ENCODE measurements at places on chromosomes 12 and 14. TPM values are rescaled to one million over a fixed set of nuclear protein-coding genes. Genes with fewer than 3 reads are reported as not detected.
A peak's percentile ranks its signal among the peaks of the same experiment; 100 is the strongest.

- H3K36me3 ChIP-seq: no peaks in the 10 kb centered on the region
- H3K4me1 ChIP-seq: peaks cover 29% of the 10 kb centered on the region
- peak; percentile 74 for DNase-seq
- H3K27ac ChIP-seq: peak overlapping the region; percentile 80
These were observed 5.8 kb upstream of the TNFRSF1A start for GRCh38 chr12:6347367-6348338.

DNA sequence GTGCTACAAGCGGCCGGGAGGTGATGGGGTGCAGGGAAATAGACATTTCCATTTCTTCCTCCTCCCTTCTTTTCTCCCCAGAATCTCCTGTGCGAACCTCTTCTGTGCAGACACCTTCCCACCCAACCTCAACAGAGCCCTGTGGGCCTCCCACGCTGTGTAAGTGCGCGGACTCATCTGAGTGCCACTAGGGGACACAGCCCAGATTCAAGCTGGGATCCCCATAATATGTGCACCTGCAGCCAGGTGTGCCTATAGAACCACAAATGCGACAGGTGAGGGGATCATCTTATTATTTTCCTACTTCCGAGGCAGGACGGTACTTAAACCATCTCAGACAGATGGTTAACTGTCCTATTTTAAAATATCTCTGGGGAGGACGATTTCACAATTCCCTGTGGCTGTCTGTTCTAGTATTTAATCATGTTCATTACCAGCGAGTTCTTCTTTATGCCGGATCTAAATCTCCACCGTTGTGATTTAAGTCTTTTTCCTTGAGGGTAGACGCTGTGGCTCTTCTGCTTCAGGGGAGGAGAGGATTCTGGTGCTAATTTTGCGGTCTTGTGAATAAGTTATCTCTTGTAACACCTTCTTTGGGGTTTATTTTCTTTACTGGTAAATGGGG lies 17.2 kb upstream of the CACNA1C start:
- no peak for DNase-seq
- no peak overlapping the region for H3K27ac ChIP-seq
- peak overlapping the region; percentile 37 for H3K4me3 ChIP-seq
- H3K4me1 ChIP-seq: no peaks in the 10 kb centered on the region
- H3K36me3 ChIP-seq: no peaks in the 10 kb centered on the region

GRCh38 chr14:74922752-74923401 lies at the start of gene RPS6KL1:
RPS6KL1 (minus strand) TSS chr14:74923260; CDS start chr14:74921541, 1,719 bp downstream.
- peak within 1 kb of the TSS; percentile 51 for H3K4me3 ChIP-seq
- H3K27ac ChIP-seq: no peak within 1 kb of the TSS
- no peaks in the 10 kb centered on the region for H3K36me3 ChIP-seq
- H3K27me3 ChIP-seq: no peaks in the 10 kb centered on the region

GRCh38 chr14:104428333-104428851 lies 151.2 kb upstream of the C14orf180 start:
- DNase-seq: no peak
- no peaks in the 10 kb centered on the region for H3K27me3 ChIP-seq
- no peak overlapping the region for H3K27ac ChIP-seq
- no peaks in the 10 kb centered on the region for H3K36me3 ChIP-seq
- peaks cover 12% of the 10 kb centered on the region for H3K4me1 ChIP-seq

DNA sequence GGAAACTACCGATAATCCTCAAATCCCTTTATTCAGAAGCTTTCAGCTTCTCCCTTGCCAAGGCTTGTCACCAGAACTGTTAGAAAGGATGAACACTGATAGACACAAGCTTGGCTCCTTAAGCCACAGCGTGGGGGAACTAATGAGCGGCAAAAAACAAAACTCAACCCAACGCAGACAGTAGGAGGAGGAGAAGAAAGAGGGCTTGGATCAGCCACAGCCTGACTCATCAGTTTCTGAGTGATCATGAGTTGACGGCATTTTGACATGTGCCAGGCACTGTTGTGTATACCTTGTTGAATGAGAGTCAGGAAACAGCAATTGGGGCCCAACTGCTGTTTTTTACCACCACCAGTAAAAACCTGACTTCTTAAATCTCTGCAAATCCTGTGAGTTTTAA lies 23.7 kb downstream of the PLXNC1 start:
- H3K4me3 ChIP-seq: no peak overlapping the region
- H3K4me1 ChIP-seq: no peaks in the 10 kb centered on the region
- DNase-seq: no peak
- H3K27ac ChIP-seq: no peak overlapping the region
- no peaks in the 10 kb centered on the region for H3K27me3 ChIP-seq

DNA sequence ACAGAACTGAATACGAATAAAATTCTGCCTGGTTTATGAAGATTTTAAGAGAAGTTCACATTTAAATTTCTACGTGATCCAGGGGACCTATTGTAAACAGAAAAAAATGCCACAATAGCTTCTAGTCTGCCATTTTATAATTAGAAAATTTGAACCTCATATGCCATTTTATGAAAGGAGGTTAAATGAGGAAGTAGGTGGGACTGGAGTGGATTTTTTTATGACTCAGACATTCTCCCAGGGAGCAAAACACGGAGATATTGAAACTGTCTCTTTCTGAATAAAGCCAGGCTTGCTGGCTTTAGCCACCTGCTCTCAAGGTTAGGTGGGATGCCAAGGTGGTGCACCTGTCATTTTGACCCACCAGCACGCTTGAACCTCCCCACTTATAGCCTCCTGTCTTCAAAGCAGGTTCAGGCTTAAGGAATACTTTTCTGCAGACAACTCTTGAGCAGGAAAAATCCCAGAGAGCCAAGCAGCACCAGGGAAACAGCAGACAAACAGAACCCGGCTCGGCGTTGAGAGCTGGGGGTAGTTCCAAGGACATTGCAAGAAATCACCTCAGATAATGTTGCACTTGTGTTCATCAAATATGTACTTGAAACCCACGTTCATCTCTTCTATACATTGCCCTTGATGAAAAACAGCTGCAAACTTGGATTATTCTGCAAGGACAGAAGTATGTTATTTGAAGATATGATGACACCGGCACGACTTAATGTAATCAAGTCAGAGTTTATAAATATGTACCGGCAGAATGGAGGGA lies 203.7 kb downstream of the PPM1H start:
- H3K4me1 ChIP-seq: peaks cover 7% of the 10 kb centered on the region
- H3K4me3 ChIP-seq: no peak overlapping the region
- no peak overlapping the region for H3K27ac ChIP-seq
- no peak for DNase-seq
- no peaks in the 10 kb centered on the region for H3K36me3 ChIP-seq

- peaks cover 14% of the 10 kb centered on the region for H3K4me1 ChIP-seq
- H3K27ac ChIP-seq: no peak overlapping the region
- no peaks in the 10 kb centered on the region for H3K27me3 ChIP-seq
- no peak overlapping the region for H3K4me3 ChIP-seq
These were observed 27.9 kb downstream of the HNRNPC start for GRCh38 chr14:21241218-21241819.

FKBP11 gene
- polyA plus RNA-seq: 15.8 TPM

AJUBA gene
- 11.2 TPM for polyA plus RNA-seq

FGD6 gene
- polyA plus RNA-seq: 4.5 TPM

NELL2 gene
- 3.4 TPM for polyA plus RNA-seq

LRRC74A gene
- 0.10 TPM for polyA plus RNA-seq

TCL1B gene
- polyA plus RNA-seq: not detected

SLCO1A2 gene
- polyA plus RNA-seq: 0.11 TPM

KITLG gene
- polyA plus RNA-seq: 8.9 TPM

NPFF gene
- polyA plus RNA-seq: not detected
